Activated naive CD8-positive, alpha-beta T cell treated with anti-CD3 and anti-CD28 coated beads, Interleukin-2, amount 50 U/mL, for 24 hours (primary cell): ENCODE measurements at places on chromosomes 7 and 10.
A peak's percentile ranks its signal among the peaks of the same experiment; 100 is the strongest.

DNA sequence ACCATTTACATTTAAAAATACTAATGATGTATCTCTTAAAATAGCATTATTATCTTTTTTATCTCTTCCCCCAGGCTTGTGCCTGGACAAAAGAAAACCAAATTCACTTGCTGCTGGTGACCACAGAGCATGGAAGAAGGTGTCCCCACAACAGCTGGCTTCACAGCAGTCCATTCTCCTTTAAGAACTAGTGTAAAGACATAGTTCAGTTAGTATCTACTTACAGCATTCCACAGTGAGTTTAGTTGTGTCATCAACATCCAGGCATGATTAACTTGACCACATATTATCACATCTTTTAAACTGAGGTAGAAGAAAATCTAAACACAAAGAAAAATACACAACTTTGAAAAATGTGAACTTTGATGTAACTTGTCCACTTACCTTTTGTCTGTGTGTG is 55.0 kb downstream of the LRRC17 start:
- no peak for DNase-seq

DNA sequence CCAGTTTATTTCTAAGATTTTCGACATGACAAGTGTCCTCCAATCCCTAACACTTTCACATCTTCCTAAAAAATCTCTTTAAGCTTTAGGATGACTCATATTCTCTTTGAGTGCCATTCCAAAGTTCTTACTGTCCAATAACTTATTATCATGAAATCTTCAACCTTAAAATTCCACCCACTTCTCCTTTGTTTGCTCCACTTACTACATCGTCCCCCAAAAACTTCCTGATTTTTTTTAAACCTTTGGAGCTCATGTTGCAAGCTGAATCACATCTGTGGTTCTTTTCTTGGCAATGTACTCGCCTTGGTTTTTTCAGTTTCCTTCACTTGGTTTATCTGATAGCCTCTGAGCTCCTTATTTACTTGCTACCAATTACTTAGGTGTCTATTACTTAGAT is 39.2 kb upstream of the JCAD start:
- DNase-seq = no peak

DNA sequence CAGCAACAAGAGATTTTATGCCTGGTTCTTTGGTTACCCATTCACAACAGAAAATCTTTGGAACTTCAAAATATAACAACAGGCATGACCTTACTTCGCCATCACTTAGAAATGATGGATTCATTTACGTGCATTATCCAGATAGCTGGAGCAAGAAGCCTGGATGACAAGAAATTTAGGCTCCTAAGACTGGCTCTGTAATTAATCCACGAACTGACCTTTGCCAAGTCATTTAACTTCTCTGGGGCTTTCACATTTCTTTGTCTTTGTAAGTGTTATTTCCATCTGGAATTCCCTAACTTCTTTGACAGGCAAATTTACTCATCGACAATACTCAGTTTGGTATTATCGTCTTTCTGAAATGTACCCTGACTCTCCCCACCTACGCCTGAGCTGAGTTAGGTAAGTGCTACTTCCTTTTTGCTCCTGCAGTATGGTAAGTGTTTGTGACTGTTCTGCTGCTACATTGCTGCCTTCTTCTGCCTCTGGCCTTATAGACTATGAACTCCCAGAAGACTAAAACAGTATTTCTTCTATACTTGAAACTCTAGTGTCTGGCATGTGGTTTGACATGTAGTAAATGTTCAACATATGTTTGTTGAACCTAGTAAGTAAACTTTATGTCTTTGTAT is 5.5 kb upstream of the MDFIC start:
- peak; percentile 44 for DNase-seq

- DNase-seq = no peak
Observed at GRCh38 chr7:149713061-149713730, 60.2 kb downstream of the ZNF467 start.

DNA sequence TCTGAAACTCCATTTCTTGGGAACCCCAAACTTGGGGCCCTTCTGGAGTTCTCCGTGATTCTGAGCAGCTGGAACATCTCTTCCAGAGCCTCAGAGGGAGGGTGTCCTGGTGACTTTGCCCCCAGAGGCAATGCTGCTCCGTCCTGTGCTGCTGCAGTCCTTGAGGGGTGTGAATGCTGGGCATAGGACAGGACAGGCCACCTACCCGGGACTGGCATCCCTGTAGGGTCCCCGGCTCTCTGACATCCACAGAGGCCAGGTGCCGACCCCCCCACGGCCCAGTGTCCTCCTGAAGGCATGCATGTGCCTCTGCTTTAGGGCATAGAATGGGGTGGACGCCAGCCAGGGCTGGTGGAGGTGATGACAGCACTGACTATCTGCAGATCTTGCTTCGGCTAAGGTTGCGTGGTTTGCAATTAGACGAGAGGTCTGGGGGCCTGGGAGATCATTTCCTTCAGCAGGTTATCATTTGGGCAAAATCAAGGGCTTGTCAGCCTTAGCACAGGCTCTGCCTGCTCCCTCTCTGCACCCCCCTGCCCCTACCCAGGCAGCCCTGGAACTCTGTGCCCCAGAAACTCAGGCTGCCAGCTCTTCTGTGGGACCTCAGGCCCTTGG is 136.9 kb upstream of the GPR26 start:
- DNase-seq = no peak

DNA sequence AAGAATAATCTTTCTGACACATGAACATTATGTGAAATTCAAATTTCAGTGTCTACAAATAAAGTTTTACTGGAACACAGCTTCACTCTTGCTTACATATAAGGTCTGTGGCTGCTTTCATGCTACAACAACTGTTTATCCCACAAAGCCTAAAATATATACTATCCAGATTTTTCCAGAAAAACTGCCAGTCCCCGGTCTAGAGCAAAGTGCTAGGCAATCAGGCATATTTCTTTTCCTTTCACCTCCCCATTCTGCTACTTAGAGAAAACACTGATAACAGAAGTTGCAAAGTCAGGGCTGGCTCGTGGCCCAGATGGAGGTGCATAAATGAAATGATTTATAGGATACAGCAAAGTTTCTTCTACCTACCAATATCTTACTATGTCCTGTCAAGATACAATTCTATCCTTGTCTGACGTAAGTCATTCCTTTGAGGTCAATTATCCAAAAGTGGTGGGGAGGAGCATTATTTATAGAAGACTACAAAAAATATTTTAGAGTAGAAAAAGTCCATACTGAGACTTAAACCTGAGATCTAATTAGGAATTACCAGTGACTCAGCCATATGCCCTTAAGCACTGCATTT is 384.1 kb downstream of the NXPH1 start:
- no peak for DNase-seq

GRCh38 chr7:76281006-76281705 is 21.3 kb upstream of the HSPB1 start:
- DNase-seq = no peak

DNA sequence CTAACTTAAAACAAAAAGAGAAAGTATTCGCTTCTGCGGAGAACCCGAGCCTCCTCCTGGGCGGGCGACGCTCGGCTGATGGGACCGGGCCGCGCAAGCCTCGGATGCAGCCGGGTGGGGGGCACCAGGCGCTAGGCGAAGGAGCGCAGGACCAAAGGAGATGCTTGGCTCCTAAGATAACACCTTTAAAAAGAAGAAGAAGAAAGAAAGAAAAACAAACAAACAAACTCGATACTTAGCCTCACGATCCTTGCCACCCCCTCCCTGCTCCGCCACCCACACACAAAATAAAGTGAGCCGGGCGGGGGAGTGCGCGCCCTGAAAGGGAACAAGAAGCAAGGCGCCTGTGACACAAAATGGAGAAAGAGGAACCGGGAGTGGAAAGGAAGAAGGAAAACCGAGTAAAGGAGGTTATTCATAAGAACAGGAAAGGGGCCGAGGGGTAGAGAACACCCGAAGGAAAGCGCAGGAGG is 34.0 kb upstream of the EBLN1 start:
- DNase-seq = peak; percentile 62

- DNase-seq = no peak
Observed at GRCh38 chr7:148318838-148319237, 271.7 kb upstream of the C7orf33 start.

DNA sequence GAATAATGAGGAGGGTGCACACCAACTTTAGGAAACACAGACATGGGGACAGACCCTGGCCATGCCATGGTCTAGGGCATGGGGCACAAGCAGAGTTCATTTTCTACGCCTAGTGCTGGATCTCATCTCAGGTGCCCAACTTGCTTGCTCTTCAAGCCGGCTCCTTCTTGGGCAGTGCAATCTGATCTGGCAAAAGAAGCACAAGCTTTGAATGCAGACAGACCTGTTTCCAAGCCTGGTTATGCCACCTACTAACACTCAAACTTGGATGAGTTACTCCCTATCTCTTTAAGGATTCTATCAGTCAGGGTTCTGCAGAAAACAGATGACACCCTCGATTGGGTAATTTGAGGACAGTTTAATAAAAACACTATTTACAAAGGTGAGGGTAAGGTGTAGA is 34.9 kb upstream of the WAPL start:
- DNase-seq = no peak

- DNase-seq = no peak
Observed at GRCh38 chr10:84654671-84655070, 326.3 kb downstream of the CCSER2 start.

DNA sequence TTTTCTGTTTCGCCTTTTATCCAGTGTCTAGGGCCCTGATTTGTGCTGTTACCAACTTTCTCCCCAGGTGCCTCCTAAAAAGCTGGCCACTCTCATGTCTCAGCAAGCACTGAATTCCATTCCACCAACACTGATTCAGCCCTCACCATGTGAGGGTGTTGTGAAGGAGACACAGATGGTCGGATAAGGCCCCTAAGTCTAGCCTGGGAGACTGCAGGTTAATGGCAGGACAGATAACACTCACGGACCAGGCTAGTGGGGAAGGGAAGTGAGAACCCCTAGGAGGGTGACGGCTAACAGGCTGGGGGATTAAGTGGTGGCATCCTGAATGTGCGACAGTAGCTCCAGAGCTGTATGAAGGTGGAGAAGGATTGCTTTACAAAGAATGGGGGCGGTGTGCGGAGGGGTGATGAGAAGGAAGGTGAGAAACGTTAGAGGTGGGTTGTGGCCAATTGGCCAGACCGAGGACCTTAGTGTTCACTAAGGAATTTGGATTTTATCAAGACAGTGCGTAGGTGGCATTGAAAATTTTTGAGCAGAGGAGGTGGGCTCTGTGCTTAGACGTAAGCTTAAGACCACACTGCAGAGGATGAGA is 3.8 kb upstream of the DUSP5 start:
- DNase-seq = no peak

- no peak for DNase-seq
Observed at GRCh38 chr7:4167385-4167910, 514.6 kb upstream of the FOXK1 start.

DNA sequence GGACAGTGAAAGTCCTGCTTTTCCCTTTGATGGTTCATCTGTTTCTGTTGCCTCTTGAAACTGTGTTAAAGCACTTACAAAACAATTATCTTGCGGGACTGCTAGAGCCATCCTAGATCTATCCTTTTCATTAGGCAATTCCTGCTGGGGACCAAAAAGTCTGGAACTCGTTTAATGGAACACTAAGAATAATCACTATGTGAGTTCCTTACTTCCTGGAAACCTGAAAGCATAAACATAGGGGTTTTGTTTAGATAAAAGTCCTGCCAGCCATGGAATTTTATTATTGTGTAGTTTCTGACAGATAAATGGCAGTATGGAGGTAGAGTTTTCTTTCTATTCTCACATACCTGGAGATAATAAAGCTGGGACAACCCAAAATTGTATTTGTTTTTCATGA is 1133.3 kb downstream of the SORCS3 start:
- no peak for DNase-seq

DNA sequence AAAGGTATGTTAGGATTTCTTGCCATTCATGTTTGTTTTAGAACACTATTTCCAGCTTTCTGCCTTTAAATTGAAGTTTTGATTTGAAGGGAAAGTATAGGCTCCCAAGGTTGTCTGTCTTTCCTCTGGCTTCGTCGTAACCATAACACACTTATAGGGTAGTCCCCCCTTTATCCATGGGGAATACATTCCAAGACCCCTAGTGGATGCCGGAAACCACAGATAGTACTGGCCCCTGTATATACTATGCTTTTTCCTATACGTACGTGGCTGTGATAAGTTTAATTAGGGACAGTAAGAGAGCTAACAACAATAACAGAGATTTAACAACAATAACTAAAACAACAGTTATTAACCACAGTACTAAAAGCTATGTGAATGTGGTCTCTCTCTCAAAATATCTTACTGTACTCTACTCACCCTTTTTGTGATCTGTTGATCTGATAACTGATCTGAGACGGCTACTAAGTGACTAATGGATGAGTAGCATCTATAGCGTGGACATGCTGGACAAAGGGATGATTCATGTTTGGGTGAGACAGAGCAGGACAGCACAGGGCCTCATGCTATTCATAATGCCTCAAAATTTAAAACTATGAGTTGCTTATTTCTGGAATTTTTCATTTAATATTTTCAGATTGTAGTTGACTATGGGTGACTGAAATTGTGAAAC is 273.1 kb downstream of the AUTS2 start:
- DNase-seq = no peak
